ENCODE measurements at places on chromosomes 1 and 21.

GRCh38 chr1:9559673-9560072 lies 20.4 kb downstream of the SLC25A33 start:
- no peak for DNase-seq

GRCh38 chr1:117284399-117285215 lies 73.9 kb upstream of the VTCN1 start:
- peak; percentile 19 for DNase-seq

DNA sequence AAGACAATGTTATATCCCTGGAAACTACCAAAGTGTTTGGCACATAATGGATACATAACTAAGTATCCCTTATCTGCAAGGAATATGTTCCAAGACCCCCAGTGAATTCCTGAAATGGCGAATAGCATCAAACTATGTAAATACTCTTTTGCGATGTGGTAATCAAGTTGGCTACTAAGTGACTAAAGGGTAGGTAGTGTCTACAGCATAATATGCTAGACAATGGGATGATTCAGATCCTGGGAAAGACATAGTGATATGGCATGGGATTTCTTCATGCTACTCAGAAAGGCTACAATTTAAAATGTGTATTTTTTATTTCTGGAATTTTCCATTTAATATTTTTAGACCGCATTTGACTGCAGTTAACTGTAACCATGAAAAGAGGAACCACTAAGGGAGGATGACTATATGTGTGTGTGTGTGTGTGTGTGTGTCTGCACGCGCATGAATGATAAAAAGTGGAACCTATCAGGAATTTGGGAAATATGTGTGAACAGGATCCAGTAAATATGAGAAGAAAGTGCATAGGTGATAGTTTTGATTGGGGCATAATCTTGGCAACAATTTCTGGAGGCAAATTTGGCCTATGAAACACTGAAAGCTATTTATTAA lies 1899.9 kb downstream of the NCAM2 start:
- DNase-seq = no peak

GRCh38 chr1:57066980-57067610 lies 101.3 kb upstream of the C8B start:
- no peak for DNase-seq

DNA sequence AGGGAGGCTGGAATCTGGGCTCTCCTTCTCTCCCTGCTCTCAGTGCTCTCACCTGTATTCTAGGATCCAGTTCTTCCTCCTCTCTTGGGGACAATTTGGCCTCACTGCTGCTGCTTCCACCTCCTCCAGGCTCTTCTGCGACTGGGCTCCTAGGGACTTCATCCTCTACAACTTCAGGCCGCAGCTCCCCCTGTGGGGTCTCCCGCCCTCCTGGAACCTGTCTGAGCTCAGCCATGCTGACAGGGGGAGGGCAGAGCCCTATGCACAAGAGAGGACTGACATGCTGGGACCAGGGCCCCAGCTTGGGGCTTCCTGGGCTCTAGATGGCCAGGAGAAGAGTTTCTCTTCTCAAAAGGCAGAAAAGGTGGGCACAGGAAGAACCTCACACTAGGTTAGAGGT lies 1.0 kb downstream of the SH3BP5L start:
- DNase-seq = no peak

GRCh38 chr1:21205416-21205815 lies 28.7 kb upstream of the EIF4G3 start:
- no peak for DNase-seq

GRCh38 chr1:207672522-207673130 lies 27.7 kb downstream of the CR1L start:
- DNase-seq = peak; percentile 68

DNA sequence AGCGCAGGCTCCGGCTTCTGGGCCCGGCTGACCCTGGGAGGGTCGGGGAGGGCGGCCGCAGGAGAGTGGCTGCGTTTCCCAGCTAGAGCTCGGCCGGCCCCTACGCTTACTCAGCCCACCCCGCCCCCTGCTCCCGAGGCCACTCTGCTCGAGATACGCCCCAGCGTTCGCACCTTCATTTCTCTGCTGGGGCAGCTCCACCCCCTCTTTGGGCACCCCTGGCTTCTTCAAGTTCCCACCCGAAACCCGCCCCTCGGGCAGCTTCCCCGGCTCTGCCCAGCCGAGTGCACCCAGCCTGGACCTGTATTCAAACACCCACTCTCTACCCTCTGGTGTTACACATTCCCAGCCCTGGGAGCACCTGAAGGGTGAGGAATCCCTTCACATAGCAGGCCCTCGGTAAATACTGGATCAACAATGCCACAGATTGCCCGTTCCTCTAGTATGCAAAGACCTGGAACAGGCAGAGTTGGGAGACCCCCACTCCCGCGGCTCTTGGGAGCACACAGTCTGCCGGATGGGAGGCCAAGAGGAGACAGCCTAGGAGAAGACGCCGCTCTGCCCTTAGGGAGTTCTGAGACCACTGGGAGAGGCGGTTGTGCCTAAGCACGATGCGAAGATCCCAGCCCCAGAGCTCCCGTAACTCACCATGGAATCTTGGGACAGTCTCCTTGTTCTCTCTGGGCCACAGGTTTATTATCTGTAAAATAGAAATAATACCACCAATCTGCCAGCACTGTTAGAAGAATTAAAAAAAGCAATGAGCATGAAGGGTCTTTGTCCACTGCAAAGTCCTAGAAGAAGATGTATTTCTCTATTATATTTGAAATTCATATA lies 566 bp upstream of the PAQR7 start:
- DNase-seq = no peak

DNA sequence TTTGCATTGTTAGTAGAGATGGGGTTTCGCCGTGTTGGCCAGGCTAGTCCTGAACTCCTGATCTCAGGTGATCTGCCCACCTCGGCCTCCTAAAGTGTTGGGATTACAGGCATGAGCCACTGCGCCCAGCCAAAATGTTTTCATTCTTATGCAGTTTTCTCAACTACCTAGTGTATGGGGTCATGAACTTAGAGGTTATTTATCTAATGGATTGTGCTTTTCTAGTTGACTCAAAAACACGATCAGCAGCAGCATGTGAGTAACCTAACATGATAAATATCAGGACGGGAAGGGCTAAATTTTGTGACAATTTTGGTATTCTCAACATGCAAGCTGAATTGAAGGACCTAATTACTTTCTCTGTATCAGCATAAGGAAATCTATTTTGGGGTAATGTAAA lies 9.2 kb upstream of the CD84 start:
- DNase-seq = no peak

DNA sequence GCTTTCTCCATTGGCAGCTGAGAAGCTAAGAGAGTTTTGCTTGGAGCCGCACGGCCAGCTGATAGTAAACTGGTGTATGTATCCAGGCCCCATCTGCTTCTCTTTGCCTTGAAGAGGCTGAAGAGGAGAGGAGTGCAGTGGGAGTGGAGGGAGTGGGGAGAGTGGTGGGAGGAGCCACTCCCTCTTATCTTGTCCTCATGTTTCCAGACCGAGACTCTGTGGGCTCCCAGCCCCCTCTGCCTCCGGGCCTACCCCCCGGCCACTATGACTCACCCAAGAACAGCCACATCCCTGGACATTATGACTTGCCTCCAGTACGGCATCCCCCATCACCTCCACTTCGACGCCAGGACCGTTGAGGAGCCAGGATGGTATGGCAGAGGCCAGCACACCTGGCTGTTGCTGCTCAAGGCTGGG lies 6.0 kb upstream of the LRRC71 start:
- no peak for DNase-seq

DNA sequence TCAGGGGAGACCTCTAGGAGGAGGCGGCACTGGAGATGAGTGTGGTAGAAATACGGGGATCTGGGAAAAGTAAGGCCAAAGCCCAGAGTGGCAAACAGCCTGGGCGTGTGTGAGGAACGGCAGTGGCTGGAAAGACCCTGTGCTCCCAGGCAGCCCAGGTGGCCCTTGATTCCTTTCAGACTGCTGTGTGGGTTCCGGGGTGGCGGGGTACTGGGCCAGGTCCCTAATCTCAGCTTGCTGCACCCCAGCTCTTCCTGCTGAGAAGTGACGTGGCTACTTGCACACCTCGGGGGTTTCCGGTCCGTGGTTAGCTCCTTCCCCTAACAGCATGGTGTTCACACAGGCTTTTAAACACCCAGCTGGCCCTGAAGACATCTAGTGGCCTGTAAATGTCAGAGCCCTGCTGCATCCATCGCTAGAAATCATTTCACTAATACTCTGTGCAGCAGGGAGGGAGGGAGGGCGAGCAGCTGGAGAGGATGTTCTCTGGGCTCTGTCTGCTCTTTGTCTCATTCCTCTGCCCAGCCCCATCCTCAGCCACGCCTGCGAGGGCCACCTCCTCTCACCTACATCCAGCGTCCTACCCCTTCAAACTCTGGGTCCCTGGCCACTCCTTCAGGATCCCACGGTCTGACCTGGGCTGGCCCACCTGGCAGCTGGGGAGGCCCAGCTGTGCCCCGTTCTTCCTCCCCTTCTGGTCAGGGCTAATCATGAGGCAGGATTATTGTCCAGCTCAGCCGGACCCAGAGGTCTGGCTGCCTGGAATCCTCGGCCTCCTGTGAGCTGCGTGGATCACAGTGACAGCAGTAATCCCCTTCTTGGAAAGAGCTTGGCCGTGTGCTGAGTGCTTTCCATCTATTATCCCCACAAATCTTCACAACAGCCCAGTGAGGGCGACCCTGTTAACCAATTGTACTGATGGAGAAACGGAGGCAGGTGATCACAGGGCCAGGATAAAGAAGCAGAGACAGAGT lies 7.2 kb downstream of the ZDHHC18 start:
- DNase-seq = no peak

- no peak for DNase-seq
Observed at GRCh38 chr1:196400478-196401451, 207.5 kb downstream of the KCNT2 start.

- no peak for DNase-seq
Observed at GRCh38 chr1:242522996-242523718, 1.3 kb downstream of the PLD5 start.
